Osteocyte (in vitro differentiated cells): ENCODE measurements at places on chromosomes 11 and 22.

GRCh38 chr11:39724404-39724803 lies 1735.0 kb downstream of the LRRC4C start:
- no peak for DNase-seq

DNA sequence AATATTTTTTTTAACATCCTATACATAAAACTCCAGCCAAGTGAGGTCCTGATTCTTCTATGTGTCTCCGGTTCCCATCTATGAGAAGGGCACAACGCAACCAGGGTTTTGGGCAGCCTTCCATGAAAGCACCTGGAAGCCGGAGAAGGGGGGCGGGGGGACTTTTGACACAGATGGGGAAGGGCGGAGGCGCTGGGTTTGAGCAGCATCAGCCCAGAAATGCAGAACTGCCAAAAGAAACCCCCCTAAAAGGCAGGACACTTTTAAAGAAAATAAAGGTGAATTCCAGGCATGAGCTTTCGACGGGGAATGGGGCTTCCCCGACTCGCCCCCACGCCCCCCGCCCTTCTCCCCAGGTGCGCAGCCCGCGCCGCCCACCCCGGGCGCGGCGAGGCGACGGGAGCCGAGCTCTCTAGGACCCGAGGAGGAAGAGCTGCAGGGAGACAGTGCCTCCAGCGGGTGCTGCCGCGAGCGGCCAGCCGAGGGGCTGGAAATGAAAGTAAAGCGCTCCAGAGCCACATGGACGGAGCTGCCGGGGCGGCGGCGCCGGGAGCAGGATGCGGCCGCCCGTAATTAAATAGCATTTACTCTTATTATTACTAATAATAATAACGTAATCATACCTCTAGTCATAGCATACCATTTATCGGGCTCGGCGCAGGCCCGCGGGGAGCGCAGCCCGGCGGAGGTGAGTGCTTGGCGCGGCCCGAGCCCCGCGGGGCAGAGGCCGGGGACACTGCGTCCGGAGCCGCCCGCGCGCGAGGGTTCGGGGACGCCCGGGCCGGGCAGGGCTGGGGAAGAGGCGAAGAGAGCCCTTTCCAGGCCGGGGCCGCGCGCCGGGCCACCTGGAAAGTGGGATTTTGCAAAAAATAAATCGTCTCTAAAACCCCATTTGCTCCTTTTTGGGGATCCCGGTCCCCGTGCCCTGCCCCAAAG lies at the start of gene ZC3H7B:
TSS of gene ZC3H7B (plus strand) at position 441 of the 936 bp plus-strand sequence. CDS start 19,136 bp downstream, outside the sequence.
- DNase-seq = peak; percentile 94

DNA sequence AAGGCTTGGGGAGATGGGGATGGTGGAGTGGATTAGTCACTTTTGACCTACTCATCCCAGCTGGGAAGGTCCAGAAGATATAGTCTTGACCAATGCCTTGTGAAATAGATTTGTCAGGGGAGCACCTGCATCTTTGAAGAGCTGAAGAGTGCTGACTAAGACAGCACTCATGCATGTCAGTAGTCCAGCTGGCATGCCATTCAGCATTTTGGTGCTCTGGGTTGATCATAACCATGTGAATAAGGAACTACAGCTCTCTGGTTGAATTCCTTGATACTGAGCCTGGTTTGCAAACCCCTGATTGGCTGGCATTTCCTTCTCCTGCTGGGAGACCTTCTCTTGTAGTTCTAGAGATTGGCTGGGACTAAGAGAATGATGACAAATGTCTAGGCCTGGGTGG lies 106.8 kb upstream of the ALX4 start:
- peak; percentile 30 for DNase-seq

GRCh38 chr11:118211006-118211405 lies 13.8 kb downstream of the JAML start:
- no peak for DNase-seq

DNA sequence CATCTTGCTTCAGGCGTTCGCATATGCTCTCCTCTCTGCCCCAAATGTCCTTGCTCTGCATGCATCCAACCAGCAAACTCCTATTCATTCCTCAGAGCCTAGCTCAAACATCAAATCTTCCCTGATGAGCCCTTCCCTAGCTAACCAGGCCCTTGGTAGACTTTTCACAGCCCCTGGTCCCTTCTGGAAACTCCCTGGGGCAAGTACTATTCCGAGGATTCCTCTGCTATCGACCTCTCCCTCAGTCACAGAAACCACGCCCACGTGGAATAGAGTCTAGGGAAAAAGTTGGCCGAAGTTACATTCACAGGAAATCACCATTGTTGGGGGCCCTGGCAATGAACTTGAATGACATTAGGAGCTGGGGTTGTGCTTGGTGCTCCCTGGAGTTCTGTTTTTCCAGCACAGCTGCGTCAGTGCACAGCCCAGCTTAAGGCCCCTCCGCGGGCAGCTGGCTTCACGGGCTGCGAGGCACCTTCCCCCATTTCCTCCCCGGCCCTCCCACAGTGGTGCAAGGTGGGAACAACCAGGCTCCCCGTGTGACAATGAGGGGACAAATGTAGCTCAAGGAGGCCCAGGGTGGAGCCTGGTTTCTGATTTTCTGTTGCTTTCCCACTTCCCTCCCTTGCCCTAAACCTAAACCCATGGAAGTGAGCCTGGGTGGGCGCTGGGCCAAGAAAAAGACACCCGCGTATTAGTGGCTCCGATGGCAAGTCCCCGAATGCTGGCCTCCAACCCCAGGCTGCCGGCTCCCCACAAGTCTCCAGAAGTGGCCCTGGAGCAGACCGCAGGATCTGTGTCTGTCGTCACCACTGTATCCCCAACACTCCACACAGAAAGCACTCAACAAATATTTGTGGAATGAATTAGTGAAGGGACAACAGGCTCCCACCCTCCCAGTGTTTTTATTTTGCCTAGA lies 4.3 kb upstream of the ATP5MGL start:
- no peak for DNase-seq

- no peak for DNase-seq
These were observed 12.4 kb downstream of the POLR3H start for GRCh38 chr22:41531715-41532477.

- peak; percentile 80 for DNase-seq
These were observed 133.2 kb upstream of the TEAD1 start for GRCh38 chr11:12540913-12541582.

DNA sequence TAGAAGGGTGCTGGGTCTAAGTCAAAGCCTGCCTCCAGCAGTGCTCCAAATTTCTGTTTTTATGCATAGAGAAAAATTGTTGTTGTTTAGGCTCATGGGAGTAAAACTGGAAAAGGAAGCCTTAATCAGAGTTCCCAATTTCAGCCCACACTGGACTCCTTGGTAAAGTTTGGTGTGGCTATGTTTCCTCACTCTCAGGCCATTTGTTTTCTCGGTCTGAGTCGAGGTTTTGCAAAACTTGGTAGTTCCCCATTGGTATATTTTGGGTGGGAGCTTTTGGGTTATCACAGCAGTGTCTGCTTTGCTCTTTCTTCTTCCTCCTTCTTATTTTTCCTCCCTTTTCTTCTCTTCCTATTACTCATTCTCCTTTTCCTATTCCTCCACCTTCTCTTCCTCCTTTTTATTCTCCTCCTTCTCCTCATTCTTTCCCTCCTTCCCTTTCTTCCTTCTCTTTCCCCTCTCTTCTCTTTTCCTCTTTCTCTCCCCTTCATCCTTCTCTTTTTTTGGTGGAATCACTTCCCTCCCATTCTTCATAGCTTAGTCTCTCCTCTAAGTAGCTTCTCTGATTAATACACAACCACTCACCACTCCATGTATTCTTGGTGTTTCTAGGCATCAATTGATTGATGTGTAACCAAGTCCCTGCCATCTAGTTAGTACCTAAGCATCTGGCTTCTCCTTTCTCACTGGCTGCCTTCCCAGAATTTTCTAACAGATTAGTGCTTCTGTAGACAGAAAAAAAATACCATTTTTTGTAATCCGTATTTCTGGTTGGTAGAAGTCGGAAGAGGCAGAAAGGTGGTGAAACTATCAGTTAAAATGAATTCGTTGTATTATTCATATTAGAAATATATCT lies 10.1 kb downstream of the SLC5A1 start:
- DNase-seq = no peak

DNA sequence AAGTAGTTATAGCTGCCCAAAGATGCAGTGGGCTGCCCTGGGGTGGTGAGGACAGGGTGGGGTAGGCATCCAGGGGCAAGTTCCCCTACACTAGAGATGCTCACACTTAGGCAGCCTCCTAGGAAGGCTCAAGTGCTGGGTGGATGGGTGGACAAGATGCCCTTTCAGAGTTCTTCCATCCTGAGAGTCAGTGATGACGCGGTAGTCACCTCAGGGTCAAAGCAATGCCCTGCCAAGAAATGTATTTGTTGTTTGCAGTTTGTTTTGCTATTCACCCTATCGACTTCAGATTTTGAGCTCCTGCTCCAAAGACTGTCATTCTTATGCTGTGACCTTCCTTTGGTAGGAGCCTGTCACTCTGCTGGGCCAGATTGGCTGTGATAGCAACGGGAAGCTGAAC lies 18.9 kb downstream of the POLA2 start:
- DNase-seq = no peak

- no peak for DNase-seq
These were observed 137.5 kb upstream of the TRPC6 start for GRCh38 chr11:101721270-101721669.

DNA sequence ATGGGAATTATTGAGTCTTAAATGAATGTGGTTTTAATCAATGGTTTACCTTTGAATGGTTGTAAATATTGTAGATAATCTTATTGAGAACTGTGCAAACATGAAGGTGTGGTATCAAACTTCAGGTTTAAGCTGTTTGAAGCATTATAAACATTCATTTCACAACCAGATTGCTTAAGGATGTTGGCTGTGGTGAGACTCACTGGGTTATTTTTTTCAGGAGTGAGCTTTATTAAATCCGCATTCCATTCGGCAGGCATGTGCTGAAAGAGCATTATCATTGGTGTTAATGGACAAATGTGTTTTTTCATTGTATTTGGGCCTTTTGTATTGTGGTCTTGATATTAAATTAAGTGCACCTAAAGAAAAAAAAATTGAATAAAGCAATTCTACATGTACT lies 9.7 kb downstream of the MMP3 start:
- DNase-seq = no peak

DNA sequence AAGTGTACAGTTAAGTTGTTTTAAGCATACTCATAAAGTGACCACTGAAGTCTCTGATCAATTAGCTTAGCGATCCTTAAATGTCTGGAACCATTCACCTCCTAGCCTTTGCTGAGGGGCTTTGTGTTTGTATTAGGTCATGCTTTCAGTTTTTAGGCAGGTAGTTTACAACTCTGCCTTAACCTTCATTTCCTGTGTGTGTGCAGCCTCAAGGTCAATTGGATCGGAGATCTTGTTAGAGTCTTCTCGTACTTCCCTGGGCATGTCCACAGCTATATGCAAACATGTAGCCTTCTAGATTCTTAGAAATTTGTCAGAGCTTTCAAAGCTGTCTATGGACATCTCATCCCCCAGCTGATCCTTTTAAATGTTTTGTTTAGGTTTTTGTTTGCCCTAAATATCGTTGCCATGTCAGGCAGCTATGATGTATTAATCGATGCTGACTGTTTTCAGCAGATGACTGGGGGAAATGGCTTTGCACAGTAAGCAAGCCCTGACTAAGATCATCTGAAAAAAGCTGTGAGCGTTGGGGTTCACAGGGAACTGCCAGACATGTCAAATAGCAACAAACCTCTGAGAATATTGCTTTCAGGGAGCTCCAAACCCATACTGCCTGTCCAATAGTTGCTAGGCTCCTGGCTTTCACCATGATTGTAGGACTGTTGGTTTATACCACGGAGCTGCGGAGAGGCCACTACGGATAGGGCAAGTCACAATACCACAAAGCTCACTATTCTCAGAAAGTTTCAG lies 45.6 kb downstream of the GLYAT start:
- no peak for DNase-seq

DNA sequence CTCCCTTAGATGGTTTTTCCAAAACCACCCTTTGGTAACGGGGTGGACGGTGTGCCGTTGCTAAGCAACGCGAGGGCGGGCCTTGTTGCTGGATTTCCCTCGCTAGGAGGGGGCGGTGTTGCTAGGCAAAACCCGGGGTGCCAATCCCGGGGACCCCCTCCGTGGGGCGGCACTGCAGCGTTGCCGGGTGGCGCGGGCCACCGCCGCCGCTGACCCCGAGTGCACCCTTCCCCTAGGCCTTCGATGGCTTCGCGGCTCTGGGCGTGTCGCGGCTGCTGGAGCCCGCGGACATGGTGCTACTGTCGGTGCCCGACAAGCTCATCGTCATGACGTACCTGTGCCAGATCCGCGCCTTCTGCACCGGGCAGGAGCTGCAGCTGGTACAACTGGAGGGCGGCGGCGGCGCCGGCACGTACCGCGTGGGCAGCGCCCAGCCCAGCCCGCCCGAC lies 8.9 kb downstream of the EHBP1L1 start:
- no peak for DNase-seq

DNA sequence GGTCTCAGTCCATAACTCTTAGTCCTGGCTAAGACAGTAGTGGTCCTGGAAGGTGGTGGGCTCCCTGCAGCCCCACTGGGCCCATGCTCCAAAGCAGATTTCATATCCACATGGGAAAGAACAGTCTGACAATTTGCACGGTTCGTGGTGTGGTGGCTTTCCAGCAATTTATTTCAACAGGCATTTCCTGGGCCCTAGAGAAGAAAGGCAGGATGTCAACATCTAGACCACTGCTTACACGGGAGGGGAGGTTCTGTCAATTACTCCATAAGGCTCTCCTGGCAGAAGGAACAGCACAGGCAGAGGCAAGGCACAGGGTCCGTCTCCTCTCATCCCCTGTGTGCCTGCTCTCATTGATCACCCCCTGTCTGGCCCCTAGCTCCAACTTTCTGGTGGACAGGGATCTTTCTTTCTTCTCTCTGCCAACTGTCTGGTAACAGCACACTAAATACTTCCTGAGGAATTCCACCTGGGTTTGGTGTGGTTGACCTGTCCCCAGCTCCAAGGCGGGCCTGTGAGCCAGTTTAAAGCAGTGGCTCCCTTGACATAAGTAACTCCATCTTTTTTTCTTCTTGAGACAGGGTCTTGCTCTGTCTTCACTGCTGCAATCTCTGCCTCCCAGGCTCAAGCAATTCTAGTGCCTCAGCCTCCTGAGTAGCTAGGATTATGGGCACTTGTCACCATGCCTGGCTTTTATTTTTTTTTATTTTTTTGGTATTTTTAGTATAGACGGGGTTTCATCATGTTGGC lies 5.1 kb upstream of the A4GALT start:
- no peak for DNase-seq

DNA sequence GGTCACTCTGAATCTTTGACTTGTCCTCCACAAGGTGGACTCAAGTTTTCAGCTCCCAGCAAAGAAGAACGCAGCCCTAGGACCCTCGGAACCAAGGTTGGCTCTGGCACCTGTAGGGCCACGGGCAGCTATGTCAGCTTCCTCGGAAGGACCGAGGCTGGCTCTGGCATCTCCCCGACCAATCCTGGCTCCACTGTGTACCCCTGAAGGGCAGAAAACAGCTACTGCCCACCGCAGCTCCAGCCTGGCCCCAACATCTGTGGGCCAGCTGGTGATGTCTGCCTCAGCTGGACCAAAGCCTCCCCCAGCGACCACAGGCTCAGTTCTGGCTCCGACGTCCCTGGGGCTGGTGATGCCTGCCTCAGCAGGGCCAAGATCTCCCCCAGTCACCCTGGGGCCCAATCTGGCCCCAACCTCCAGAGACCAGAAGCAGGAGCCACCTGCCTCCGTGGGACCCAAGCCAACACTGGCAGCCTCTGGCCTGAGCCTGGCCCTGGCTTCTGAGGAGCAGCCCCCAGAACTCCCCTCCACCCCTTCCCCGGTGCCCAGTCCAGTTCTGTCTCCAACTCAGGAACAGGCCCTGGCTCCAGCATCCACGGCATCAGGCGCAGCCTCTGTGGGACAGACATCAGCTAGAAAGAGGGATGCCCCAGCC lies 2.2 kb downstream of the INPP5J start:
- DNase-seq = no peak

- DNase-seq = no peak
These were observed 36.0 kb upstream of the LDLRAD3 start for GRCh38 chr11:35907648-35908431.

- DNase-seq = no peak
These were observed 42.1 kb upstream of the TPBGL start for GRCh38 chr11:75198278-75198973.
